ENCODE measurements at places on chromosomes 12 and 14.

GRCh38 chr12:107749083-107749482 lies 11.9 kb downstream of the PRDM4 start:
- DNase-seq, result no peak

DNA sequence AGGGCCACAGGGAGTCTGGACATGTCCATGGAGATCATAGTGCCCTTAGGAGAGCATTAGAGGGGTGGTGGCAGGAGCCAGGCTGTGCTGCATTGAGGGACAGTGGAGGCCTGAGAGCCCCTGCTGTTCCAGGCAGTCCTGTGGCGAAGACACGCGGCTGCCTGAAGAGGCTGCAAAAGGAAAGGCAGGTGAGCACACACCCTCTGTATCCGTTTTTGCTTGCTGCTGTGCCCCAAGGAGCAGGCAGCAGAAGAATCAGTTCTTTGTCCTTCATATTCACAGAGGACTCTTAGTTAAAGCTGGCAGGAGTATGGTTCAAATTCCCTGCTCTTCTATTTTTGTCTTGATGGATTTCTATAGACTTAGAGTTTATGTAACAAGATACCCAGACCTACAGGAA lies 4.5 kb downstream of the SLC35E3 start:
- DNase-seq, result no peak

DNA sequence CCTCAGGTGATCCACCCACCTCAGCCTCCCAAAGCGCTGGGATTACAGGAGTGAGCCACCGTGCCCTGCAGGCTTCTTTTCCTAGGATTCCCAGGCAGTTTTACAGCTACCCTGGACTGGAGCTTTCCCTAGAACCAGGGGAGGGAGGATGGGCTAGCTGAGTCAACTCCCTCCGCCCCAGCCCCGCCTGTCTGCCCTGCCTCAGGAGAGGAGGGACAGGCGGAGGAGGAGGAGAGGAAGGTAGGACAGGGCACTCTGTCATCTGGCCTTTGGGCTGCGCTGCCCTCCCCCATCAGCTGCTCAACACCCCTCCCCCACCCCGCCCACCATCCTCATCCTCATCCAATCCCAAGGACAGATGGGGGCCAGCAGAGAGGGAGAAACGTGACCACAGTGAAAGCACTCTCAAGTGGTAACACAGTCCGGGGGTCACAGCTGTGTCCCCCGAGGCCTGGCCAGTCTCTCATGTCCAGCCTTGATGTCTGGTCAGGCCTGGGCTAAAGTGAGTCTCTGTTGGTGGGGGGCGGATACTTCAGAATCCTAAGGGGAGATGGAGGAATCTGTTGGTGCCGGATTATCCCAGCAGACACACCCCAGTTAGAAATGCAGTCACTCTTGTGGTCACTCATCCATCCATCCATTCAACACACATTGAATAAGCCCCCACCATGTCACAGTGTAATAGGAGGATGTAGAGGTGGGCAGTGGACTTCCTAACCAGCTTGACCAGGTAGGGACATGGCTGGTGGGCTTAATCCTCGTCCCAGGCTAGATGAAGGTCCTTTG lies 12.3 kb downstream of the FIGNL2 start:
- DNase-seq, result no peak

DNA sequence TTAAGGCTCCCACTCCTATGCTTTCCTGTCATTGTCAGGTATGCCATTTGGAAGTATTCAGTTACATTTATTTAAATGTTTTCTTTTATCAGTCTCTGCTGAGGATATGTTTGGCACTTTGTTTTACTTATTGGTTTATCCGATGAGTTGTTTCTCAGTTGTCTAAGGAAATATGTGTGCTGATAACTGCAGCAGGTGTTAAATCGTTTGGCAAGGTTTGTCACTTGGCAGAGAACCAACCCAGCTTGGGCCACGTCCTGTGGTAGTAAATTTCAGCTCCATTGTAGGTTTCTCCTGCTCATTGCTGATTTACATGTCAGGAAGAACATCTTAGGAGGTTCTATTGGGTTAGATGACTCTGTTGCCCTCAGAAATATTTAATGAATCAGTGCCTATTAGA lies 22.0 kb upstream of the MGST1 start:
- DNase-seq, result no peak

GRCh38 chr12:59646636-59647035 lies 50.8 kb downstream of the SLC16A7 start:
- DNase-seq, result no peak

- DNase-seq, result no peak
Observed at GRCh38 chr12:66538970-66539369, 139.9 kb downstream of the GRIP1 start.

DNA sequence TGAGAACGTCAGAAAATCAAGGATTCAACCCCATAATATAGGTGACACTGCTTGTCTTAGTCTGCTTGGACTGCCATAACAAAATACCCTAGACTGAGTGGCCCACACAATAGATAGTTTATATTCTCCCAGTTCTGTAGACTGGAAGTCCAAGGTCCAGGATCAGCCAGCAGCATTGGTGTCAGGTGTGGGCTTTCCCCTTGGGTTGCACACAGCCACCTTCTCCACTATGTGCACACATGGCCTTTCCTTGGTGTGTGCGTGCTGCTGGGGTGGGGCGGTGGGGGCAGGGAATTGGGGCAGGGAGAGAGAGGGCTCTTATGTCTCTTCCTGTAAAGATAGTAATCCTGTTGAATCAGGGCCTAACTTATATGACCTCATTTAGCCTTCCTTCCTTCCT lies 106.4 kb downstream of the SLC25A47 start:
- no peak for DNase-seq

GRCh38 chr14:65483647-65484046 lies 71.1 kb downstream of the FUT8 start:
- DNase-seq, result no peak

DNA sequence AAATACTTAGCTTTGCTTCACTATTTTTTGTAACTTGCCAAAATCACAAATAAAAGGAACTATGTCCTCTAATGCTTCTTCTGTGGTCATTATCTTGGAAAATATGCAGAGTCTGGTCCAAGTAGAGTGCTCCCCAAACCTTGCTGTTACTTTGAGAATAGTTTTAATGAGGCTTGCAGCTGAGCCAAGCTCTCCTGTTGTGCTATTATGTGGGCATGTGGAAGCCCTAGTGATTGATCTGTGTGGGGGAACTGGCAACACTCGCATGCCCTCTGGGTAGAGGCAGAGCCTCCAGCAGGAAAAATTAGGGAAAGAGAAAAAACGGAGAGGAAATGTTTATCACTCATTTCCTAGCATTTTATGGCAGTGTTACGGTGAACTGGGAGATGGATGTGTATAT lies 473.1 kb downstream of the EGLN3 start:
- no peak for DNase-seq

GRCh38 chr12:12705838-12706520 lies 10.0 kb upstream of the GPR19 start:
- DNase-seq, result no peak

DNA sequence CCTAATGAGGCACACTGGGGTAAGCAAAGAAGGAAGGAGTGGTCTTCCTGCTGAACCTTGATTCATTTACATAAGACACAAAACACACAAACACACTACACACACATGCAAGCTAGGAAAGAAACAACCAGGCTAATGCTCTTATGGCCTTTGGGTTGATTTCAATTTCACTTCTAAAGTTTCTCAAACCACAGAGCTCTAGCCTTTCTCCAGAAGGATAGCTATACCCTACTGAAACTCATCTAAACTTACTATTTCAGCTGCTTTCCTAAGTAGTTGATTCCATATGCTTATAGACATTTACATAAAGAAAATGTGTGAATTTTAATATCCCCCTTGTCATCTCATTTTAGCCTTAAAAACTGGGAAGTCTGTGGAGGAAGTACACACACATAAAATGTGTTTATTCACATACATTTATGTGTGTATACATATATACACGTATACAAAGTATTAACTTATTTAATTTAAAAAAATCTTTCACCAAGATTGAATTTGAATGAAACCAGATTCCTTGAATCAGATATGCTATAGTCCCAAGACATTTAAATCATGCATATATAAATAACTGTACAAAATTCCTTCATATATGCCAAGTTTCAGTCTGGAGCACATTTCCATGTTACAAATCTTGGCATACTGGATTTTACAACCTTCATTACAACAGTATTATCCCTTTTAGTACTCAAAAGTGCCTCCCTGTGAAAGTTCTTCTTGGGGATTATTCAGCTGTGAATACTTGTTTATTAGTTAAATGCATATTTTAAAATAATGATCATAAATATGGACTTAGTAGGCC lies 231.8 kb upstream of the NPAS3 start:
- DNase-seq, result no peak

- no peak for DNase-seq
Observed at GRCh38 chr12:76274420-76275083, 73.7 kb downstream of the BBS10 start.

- DNase-seq, result no peak
Observed at GRCh38 chr12:8639936-8640335, 22.7 kb downstream of the MFAP5 start.

- DNase-seq, result no peak
Observed at GRCh38 chr14:93045965-93046704, 69.6 kb downstream of the ITPK1 start.

- no peak for DNase-seq
Observed at GRCh38 chr14:68203871-68204270, 384.3 kb downstream of the RAD51B start.

GRCh38 chr14:90546767-90547166 lies 149.9 kb downstream of the CALM1 start:
- no peak for DNase-seq

- DNase-seq, result no peak
Observed at GRCh38 chr12:53424626-53425514, 1.2 kb downstream of the AMHR2 start.

DNA sequence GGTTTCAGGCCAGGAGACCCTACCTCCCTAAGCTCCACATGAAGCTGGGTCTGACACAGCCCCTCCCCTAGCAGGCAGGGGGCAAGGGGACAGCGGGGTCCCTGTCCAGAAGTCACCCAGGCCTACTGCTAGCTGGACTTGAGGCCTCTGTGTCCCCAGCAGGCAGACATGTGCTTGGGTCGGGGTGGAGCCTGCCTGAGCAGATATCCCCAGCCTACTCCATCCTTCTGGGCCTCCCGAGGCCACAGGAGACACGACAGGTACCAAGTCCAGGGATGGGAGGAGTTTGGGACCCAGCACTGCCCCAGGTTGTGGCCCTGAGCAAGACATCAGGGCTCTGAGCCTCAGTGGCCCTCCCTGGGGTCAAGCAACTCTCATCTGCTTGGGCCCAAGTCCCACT lies 105.2 kb upstream of the EIF5 start:
- DNase-seq, result no peak

- DNase-seq, result no peak
Observed at GRCh38 chr12:121668750-121669520, 519 bp downstream of the MORN3 start.
